ENCODE measurements at places on chromosomes 3 and 15.

DNA sequence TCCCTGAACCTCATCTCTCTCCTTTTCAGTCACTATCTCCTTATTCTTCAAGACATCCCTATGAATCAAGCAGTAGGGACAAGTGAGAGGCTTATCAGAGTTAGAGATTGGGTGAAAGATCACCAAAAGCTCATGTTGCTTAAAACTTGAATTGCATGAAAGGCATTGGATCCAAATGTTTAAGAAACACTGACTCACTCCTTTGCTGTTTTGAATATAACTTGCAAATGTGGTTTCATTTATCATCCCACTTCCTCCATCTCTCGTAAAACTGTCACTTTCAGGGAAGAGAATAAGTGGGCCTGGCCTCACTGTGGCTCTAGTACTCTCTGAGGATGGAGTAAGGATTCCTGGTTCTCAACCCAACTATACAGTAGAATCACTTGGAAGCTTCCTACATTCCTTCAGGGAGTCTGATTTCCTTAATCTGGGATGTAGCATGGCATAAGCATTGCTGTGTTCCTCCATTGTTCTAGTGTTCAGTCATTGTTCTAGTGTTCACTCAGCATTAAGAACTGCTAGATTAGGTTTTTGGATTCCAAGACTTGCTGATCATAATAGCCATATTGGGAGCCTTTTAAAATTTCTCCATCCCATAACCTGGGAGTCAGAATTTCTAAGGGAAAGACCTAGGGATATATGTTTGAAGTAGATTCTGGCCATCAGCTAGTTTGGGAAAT lies 171.8 kb downstream of the TMEM108 start:
- DNase-seq, result no peak

DNA sequence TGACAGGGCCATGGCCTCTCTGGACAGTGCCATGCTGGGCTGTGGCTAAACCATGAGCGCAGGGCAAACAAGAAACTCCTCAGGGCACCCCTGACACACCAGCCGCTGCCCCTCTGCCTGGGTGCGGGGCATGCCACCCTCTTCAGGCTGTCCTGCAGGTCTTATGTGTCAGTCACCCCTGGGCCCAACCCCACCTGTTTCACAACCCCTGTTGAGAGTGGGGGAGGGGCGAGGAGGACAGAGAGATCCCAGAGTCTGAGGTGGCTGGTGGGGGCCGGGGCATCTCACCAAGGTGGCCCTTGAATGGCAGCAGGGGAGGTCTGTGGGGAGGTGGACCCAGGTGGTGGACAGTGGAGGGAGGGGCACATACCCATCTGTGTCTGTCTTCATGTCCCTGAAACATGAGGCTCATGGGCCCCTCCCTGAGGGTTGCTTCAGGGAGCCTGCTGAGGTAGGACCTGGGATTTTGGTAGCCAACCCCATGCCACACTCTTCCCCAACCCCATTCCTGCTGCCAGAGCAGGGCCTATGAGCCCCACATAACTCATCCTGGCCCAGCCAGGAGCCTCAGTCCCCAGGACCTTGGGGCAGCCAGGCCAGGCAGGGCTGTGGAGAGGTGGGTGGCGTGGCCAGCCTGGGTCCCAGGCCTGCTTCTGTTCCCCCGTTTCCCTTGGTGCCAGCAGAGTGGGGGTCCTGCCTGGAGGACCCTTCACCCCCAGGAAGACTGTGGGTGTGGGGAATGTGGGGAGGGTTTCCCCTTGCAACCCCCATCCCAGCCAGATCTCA lies 1.7 kb upstream of the STAB1 start:
- no peak for DNase-seq

DNA sequence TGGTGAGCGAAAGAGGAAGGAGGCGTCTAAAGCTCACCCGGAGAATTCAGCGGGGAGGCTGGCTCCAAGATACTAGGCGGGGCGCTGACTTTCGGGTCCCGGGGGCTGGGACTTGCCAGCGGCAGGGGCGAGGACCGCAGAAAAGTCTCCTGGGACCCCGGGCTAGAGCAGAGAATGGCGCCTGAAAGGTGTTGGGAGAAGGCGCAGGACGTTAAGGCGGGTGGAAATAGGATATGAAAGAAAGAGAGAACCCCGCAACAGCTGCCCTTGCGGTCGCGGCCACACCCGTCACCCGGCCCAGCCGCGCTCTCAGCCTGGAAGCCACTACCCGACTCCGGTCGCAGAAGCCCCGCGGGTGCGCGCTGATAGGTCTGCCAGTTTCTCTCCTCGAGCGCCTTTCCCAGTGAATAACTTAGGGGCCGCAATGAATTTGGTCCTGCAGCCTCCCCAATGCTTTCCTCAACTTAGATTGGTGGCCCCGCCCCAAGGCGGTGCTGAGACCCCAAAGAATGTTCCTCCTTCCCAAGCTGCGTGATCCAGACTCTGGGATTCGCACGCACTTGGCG lies 604 bp downstream of the LTK start:
- no peak for DNase-seq

DNA sequence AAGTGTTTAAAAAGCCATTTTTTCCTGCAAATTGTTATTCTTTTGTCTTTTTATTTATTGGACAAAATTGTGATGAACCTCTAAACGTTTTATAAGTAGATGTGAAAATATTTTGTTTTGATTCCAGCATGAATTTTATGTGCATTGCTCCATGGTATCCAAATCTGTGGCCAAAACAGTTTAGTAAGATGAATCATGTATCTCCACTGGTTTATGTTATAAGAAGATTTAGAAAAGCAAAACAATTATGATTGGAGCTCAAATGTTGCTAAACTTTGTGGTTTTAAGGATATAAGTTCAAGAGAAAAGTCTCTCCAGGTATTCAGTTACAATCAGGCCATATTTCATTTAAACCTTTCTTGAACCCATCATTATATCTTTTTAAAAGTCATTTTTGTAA lies 80.9 kb downstream of the NECTIN3 start:
- DNase-seq, result no peak

DNA sequence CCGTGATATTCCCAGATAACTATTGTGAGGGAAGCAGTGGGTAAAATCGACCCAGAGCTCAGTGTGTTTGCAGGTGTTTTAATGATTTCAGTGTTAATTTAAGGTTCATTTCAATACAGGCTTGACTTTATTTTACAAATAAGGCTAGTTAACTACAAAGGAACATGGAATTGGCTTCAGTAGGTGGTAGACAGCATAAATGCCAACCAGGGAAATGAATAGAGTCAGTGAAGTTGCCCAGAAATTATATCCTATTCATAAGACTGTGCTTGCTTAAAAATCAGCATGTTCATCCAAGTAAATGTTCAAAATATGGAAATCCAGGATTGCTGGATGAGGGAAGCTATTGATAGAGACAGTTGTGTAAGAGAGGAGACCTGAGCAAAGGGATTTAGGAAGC lies 66.1 kb downstream of the LARS2 start:
- DNase-seq, result no peak

DNA sequence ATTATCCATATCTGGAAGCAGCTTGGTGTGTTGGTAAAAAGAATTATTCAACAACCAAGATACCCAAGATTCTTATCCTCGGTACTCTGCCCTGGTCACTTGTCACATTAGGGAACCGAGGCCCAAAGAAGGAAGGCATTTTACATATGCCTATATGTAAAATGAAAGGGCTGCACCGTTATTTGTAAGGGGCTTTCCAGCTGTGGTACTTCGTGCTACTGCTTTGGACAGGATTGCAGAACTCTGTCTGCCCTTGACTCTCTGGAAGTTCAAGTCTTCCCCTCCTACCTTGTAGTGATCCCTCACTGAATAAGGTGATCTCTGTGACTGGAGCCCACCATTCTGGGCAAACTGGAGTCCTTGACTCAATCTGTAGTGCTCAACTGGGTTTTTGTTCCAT lies 198.9 kb upstream of the TOPAZ1 start:
- no peak for DNase-seq

- DNase-seq, result no peak
Observed at GRCh38 chr15:44148580-44148979, 46.5 kb downstream of the FRMD5 start.

DNA sequence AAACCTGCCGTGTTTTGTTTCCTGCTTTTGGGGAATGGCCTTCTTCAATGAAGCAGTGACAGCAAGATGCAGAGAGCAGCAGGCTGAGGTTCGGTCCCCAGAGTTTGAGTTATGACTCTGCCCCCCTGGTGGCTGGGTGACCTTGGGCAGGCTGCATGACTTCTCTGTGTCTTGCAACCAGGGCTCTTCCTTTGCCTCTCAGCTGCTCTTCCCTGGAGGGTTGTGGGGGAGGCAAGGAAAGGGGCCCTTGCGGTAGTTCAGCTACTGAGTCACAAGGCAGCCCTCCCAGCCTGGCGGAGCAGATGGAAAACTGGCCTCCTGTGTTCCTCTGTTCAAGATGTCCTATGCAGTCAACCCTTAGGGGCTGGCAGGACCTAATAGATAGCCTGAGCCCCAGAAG lies 17.1 kb downstream of the CTXND1 start:
- no peak for DNase-seq

DNA sequence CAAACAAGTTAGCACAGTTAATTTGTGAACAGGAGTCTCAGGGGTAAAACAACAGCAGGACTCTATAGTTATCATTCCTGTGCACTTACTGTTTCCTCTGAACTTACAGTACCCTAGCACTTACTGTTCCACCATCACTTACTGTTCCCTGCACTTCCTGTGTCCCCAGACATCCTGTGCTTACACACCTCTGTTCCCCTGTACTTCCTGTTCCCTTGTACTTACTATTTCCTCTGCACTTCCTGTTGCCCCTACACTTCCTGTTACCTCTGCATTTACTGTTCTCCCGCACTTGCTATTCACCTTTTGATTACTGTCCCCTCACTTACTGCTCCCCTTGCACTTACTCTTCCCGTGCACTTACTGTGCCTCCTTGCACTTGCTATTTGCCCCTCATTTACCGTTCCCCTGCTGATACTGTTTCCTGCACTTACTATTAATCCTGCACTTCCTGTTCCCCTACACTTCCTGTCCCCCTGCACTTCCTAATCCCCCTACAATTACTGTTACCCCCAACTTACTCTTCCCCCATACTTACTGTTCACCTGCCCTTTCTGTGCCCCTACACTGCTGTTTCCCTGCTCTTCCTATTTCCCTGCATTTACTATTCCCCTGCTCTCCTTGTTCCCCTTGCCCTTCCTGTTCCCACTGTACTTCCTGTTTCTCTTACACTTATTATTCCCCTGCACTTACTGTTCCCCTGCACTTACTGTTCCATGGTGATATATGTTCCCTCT lies 30.3 kb downstream of the TPRA1 start:
- no peak for DNase-seq

GRCh38 chr15:101496198-101496986 lies 6.9 kb upstream of the PCSK6 start:
- no peak for DNase-seq
